ENCODE measurements at places on chromosomes 3 and 15.

GRCh38 chr15:90214553-90215196, 13.5 kb downstream of the SEMA4B start:
- no peak for DNase-seq

DNA sequence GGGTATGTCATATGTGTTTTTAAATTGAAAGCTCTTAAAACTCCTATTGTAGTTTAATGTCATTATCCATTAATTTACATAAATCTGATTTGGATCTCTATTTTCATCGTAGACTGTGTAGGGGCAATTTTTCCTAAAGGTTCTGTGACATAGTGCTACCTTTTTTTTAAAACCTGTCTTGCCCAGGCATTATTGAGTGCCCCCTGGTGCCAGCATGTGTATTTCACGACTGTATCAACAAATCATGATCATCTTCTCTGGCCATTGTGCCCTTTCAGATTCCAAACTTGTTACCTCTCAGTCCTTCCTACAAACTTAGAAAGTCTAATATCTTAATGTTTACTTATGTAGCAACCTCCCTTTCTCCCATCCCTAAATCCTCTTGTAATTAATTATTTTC, 97.2 kb upstream of the FLNB start:
- peak; percentile 54 for DNase-seq

GRCh38 chr3:42290966-42291714, 25.2 kb upstream of the CCK start:
- DNase-seq, result no peak

DNA sequence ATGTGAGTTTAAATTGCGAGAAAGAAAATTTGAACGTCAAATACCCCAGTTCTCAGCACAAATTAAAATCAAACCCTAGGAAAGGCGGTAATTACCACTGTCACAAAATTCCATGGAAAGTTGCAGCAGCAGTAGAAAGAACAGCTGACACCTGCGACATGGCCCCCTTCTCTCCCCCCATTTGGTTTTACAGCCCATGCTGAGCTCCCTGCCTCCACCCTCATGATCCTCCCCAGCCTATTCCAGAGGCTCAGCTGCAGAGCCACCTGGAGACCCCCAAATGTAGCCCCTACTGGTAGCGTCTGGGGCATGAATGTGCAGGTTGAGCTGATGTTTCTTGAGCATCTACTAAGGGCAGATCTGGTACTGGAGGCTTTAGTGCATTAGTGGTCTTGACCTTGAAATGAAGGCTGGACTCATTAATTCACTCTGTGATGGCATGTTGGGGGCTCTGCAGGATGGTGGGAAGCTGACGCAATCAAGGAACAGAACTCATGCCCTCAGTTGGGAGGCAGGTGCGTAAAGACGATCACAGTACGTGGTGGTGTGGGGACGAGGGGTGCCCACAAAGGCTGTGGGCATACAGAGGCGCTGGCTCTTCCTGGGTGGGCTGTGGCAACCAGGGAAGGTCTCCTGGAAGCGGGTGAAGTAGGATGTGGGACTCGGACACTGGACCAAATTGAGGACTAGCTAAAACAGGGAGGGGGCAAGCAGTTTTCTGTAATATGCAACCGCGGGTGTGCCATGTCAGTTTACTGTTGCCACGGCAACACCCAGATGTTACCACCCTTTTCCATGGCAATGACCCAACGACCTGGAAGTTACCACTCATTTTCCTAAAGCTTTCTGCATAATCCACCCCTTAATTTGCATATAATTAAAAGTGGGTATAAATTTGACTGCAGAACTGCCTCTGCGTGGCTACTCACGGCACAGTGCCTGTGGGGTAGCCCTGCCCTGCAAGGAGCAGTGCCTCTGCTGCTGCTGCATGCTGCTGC, 39.8 kb downstream of the PRKCD start:
- no peak for DNase-seq

GRCh38 chr3:66931291-66931690, 66.8 kb upstream of the KBTBD8 start:
- no peak for DNase-seq

GRCh38 chr3:151798466-151798865, 15.4 kb upstream of the AADAC start:
- DNase-seq, result no peak

DNA sequence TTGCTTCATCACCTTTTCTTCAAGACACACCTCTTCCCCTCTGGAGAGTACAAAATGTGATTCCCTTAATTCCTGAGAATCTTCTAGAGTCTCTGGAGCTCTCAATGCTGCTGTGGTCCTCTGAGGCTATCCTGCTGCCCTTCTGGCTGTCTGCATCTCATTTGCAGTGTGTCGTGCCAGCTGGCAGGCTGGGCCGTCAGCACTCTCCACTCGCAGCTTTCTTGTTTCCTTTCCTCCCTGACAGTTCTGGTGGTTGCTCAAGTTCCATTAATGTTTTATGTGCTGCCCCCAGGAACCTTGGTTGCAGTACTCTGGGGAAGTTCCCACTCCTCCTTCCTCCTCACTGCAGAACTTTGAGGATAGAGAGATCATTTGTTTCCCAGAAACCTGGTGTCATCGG, 210.8 kb upstream of the ROPN1 start:
- DNase-seq, result no peak

DNA sequence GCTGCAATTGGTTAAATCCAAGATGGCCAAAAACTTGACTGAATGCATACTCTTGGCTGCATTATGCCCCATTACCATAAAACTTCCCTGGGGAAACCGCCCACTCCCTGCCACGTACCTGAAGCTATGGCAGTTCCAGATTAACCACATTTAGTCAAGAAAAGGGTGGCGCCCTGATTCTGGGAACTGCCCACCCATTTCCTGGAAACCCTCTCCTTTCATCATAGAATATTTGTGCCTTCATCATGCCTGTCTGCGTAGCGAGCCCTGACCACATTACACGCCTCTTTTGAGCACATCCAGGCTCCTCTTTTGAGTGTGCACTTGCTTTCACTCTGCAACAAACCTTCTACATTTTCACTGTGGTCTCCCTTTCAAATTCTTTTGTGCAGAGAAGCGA, 5.2 kb downstream of the LINS1 start:
- DNase-seq, result no peak

- DNase-seq, result no peak
These were observed 6.5 kb upstream of the GSK3B start for GRCh38 chr3:120100711-120101110.

DNA sequence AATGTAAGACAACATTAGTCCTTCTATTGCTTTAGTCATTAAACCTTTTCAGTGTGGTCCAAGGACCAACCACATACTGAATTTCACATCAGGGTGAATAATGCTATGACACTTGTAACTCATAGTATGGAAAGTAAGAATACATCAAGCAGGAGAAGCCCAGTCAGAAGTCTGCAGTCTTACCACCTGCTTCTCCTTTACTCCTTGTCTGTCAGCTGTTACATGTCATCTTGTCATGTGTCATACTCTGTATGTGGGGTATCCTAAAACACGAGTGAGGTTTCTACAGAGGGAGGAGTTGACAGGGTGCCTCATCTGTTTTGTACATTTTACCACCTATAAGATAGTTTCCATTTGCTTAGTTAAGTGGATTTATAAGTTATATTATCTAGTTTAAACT, 32.8 kb upstream of the EID1 start:
- DNase-seq, result no peak

- no peak for DNase-seq
These were observed 46.4 kb downstream of the ST3GAL6 start for GRCh38 chr3:98809557-98809956.

DNA sequence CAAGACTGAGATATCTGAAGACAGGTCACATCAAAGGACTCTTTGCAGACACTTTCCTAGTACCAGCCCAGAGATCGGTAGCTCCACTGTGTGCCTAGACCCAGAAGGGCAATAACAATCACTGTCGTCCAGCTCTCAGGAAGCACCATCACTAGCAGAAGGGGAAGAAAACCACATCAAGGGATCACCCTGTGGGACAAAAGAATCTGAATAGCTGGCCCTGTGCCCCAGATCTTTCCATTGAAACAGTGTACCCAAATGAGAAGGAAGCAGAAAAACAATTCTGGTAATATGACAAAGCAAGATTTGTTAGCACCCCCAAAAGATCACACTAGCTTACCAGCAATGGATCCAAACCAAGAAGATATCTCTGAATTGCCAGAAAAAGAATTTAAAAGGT, 404.4 kb upstream of the NECTIN3 start:
- no peak for DNase-seq

- DNase-seq, result no peak
These were observed 4.4 kb upstream of the VPS8 start for GRCh38 chr3:184807549-184807948.

GRCh38 chr15:49044766-49045606, 1.3 kb downstream of the SECISBP2L start:
- no peak for DNase-seq

DNA sequence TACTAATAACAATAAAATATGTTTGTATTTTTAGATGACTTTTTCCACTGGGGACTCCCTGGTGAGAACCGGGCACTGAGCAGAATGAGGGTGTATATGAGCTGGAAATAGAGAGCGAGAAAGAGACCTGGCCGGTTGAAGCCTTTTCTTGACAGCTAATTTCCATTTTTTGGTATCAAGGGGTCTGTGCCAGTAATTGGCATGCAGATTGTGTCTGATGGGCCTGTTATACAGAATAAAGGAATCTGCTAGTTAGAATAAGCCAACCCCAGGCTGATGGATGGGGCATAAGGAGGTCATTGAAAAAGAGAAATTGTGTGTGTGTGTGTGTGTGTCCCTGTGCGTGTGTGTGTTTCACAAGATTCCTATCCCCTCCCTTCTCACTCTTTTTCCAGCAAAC, 83.9 kb downstream of the IL20RB start:
- no peak for DNase-seq

DNA sequence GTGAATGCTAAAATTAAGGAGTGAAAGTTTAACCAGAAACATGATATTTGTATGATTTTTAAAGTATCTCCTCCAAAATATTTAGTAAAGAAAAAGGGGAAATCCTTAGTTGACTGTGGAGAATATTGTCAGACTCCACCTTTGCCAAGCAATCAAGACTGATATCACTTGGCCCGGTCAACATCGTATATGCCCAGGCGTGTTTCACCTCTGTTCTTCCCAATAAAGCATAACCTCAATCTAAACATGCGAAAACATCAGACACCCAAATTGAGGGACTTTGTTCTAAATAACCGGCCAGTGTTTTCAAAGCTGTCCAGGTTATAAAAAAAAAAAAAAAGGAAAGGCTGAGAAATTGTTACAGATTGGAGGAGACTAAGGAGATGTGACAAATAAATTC, 54.2 kb upstream of the PPP4R2 start:
- no peak for DNase-seq

- DNase-seq, result peak; percentile 66
These were observed 40.4 kb downstream of the GPD1L start for GRCh38 chr3:32146746-32147211.

- DNase-seq, result no peak
These were observed 23.2 kb downstream of the SENP8 start for GRCh38 chr15:72141171-72142084.

DNA sequence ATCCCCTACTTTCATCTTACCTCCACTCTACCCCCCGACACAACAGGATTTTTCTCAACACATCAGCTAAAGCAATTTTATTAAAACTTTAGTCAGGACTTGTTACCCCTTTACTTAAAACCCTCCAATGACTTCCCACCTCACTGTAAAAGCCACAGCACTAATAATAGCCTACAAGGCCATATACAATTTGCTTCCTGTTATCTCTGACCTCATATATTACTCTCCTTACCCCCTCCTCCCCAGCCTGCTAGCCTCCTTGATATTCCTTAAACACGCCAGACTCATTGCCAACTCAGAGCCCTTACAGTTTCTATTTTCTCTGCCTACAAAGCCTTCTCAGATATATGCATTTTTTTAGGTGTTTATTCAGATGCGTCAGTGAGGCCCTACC, 54.4 kb downstream of the DCUN1D1 start:
- DNase-seq, result no peak

DNA sequence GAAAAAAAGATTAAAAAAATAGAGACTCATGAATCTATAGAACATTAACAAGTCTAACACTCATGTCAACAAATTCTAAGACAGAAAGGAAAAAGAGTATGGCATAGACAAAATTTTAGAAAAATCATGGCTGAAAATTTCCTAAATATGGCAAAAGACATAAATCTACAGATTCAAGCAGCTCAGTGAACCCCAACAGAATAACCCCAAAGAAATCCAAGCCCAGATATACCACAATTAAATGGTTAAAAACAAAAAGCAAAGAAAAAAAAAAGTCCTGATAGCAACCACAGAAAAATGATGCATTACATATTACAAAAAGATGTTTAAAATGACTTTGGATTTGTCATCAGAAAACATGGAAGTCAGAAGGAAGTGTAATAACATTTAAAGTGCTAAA, 75.6 kb downstream of the AQR start:
- no peak for DNase-seq

GRCh38 chr3:177300842-177301241, 103.6 kb upstream of the TBL1XR1 start:
- DNase-seq, result no peak

GRCh38 chr3:182671942-182672341, 121.4 kb upstream of the ATP11B start:
- DNase-seq, result no peak

DNA sequence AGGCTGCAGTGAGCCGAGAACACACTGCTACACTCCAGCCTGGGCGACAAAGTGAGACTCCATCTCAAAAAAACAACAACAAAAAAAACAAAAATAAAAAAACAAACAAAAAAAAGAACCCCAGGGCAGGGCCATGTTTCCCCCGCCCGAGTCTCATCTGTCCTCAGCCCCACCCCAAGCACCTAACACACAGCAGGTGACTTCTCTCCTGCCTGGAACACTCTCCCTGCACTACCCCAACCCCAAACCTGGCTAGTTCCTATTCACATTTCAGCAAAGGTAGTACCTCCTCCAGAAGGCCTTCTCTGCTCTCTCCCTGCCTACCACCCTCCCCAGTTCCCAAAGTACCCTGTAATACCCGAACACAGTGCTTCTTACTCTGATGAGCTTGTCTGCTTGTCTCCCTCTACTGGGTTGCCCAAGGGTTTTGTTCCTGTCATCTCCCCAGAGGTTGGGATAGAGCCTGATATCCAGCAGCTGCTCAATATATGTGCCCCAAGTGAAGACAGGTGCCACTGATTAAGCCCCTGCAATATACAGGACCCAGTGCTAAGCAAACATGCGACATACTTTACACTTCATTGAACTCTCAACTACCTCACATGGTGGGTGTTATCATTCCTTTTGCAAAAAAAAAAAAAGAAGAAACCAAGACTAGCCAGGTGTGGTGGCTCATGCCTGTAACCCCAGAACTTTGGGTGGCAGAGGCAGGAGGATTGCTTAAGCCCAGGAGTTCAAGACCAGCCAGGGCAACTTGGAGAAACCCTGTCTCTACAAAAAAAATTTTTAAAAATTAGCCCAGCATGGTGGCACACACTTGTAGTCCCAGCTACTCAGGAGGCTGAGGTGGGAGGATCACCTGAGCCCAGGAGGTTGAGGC, 103.6 kb downstream of the DAPK2 start:
- peak; percentile 34 for DNase-seq

- no peak for DNase-seq
These were observed 156.8 kb upstream of the CDIN1 start for GRCh38 chr15:36422631-36423030.

DNA sequence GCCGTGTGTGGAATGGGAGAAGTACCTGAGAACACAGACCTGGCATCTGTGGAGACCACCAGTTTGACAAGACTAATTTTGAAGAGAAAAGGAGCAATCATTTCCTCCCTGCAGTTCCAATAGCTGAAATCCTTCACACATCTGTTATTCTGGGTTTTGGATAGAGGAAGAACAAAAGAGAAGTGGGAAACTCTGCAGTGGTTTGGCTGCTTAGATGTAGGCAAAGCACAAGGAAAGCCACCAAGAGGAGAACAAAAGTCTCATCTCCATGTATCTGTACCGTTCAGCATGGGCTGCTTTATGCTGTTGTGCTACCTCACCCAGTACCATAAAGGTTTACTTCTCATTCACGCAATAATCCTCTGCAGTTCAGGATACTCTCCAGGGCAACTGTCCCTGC, 153.1 kb upstream of the COL8A1 start:
- DNase-seq, result no peak

All from islet precursor cell (in vitro differentiated cells).